LHCN-M2 (cell line): ENCODE measurements at places on chromosomes 11 and 22.
A peak's percentile ranks its signal among the peaks of the same experiment; 100 is the strongest.

- peak; percentile 47 for DNase-seq
These were observed 56.1 kb upstream of the POU2AF2 start for GRCh38 chr11:111189466-111189865.

DNA sequence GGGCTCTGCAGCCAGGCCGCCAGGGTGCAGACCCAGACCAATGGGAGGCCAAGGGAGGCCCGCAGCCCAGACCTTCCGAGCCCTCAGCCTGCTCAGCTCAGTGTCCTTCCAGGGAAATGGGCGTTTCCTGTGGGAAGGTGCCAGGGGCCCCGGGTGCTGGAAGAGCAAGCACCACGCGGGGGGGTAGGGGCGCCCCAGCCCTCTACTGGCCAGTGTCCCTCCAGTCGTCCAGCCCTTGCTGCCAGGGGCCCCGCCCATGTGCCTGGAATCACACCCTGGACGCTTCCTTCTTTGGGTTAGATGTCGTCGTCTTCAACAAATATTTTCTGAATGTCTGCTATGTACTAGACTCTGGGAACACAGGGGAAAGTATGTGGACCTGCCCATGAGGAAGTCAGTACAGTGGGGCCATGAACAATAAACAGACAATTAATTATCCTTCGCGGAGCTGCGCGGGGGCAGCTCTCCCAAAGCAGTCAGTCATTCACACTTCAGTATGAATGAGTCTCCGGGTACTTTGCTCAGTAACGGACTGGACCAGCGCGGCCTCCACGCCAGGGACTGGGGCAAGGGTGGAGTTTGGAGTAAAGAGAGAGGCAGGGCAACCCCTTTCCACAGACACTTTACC lies 60.2 kb downstream of the CDKN1C start:
- DNase-seq: peak; percentile 29

- DNase-seq: no peak
These were observed 98.3 kb downstream of the ARHGAP42 start for GRCh38 chr11:100785148-100785983.

DNA sequence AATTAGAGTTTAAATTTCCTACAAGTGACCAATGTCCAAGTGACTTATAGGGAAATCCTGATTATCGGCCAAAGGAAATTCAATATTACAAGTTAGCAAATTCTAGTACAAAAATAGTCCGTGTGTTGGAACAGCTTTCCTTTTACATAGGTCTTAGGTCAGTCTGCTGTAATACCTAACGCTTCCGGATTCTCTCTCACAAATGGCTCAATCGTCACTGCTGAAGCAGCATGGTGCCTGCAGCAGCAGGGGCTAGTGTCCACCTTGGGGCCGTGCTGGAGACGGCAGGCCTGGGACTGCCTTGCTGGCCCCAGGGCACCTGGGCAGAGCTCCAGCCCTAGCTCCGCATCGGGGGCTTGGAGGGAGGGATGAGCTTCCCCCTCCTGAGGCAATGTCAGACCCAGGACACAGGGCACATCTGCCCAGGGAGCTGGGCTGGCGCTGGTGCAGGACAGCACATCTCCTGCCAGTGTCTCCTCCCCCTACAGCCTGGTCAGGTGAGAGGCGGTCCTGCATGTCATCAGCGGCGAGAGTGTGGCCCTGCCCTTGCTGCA lies 39.4 kb upstream of the CLTCL1 start:
- DNase-seq: no peak

DNA sequence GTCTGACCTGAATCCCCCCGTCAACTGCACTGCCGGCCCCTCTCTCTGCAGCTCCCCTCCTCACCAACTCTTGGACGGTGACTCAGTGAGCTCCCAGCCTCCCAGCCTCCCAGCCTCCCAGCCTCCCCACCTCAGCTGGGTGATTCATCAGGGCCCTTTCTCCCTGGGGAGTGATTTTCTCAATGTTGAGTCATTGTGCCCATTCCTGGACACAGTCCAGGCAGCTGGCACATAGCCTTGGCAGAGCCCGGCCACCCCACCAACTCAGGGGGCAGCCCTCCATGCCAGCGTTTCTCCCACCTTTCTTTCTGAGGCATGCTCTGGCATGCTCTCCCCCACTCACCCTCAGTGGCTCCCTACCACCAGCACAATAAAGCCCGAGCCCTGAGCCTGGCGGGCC lies 30.7 kb downstream of the PDE2A start:
- peak; percentile 58 for DNase-seq

DNA sequence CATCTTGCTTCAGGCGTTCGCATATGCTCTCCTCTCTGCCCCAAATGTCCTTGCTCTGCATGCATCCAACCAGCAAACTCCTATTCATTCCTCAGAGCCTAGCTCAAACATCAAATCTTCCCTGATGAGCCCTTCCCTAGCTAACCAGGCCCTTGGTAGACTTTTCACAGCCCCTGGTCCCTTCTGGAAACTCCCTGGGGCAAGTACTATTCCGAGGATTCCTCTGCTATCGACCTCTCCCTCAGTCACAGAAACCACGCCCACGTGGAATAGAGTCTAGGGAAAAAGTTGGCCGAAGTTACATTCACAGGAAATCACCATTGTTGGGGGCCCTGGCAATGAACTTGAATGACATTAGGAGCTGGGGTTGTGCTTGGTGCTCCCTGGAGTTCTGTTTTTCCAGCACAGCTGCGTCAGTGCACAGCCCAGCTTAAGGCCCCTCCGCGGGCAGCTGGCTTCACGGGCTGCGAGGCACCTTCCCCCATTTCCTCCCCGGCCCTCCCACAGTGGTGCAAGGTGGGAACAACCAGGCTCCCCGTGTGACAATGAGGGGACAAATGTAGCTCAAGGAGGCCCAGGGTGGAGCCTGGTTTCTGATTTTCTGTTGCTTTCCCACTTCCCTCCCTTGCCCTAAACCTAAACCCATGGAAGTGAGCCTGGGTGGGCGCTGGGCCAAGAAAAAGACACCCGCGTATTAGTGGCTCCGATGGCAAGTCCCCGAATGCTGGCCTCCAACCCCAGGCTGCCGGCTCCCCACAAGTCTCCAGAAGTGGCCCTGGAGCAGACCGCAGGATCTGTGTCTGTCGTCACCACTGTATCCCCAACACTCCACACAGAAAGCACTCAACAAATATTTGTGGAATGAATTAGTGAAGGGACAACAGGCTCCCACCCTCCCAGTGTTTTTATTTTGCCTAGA lies 4.3 kb upstream of the ATP5MGL start:
- peak; percentile 77 for DNase-seq

GRCh38 chr11:9004183-9004926 lies 554 bp upstream of the NRIP3 start:
- no peak for DNase-seq

DNA sequence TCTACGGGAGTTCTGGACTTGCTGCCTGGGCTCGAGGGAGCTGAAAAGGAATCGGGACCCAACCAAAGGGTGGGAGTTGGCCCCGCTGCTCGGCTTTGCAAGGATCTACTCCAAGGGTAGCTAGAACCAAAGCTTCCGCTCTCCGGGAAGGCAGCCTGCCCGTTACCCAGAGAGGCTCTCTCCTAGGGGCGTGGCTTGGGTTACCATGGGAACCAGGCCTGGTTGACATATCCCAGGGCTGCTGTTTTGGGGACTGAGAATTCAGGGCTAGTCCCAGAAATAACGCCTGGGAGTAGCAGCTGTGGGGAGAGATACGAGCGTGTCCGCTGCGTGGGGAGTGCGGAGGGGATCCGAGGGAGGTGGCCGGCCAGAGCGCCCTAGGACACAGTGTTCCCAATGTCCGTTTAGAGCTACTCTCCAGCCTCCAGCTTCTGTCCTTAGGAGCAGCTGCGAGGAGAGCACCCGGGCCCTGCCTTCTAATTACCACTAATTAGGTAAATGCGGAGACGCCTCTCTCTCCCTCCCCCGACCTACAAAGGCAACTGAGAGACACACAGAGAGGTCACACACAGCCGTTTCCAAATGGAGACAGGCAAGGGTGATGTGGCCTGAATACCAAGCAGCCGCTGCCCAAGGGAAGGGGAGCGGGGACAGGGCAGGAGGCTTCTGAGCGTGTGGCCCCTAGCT lies 141.6 kb upstream of the CADM1 start:
- no peak for DNase-seq

DNA sequence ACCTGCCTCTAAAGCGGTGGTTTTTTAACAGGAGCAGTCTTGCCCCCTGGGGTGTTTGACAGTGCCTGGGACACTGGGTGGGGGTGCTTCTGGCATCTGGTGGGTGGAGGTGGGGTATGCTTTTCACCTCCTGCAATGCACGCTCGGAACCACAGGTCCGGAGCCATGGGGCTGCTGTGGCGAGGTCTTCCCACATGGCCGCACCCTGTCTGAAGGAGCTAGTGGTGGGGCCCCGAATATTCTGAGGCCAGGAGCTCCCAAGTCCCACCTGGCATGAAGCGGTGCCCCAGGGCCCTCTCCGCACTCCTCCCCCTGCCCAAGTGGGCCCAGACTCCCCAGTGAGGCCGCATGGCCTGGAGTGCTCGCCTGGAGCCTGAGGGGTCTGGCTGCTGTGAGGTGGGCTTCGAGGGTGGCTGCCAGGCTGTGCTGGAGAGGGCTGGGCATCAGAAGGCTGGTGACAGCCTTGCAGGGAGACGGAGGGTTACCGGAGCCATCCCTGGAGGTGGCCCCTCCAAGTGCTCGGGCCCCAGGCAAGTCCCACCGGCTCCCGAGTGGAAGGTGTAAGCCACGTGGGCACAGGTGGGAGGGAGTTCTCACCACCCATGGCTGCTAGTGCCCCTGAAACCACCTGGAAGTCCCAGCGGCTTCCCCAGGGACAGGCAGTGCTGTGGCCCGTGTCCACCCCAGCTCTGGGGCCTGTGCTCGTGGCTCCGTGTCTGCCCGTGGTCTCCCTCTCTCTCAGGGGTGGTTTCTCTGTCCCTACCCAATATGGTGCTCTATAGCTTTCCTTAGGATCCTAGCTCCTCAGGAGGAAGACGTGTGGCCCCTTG lies 15.1 kb downstream of the TBX1 start:
- no peak for DNase-seq

DNA sequence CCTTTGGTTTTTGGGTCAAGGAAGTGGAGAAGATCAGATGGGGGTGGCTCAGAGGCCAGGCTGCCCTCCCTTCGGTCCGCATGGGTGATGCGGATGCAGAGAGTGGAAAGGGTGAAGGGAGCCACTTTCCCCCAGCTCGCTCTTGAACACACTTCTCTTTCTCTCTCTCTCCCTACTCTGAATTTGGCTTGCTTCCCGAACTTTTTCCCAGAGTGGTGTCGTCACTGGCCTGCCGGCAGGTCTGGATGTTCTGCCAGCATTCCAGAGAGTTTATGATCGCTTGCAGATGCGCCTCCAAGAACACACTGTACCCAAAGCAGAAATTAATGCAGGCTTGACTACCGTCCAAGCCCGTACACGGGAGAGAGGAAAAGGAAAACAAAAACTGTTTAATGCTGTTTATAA lies 103.2 kb downstream of the ZBTB16 start:
- peak; percentile 99 for DNase-seq

DNA sequence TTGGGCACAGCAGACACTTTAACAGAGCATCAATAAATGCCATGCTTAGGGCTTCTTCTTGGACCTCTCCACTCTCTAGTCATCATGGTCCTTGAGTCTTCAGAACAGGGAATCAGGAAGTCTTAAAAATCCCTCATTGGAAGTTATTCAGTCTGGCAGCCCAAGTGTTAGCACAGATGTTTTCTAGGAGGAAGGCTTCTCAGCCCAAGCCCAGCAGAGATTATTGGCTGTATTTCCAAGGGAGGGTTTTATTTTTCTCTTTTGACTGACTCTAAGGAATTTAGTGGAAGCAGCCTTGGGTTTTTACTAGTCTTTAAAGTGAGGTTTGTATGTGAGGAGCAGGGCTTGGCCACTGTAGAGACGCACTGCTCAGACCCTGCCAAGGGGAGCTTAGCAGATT lies 41.9 kb downstream of the CEP164 start:
- DNase-seq: no peak

GRCh38 chr11:111607751-111608150 lies 5.5 kb downstream of the SIK2 start:
- no peak for DNase-seq

- DNase-seq: peak; percentile 83
These were observed 6.0 kb downstream of the RNF169 start for GRCh38 chr11:74754507-74755252.

DNA sequence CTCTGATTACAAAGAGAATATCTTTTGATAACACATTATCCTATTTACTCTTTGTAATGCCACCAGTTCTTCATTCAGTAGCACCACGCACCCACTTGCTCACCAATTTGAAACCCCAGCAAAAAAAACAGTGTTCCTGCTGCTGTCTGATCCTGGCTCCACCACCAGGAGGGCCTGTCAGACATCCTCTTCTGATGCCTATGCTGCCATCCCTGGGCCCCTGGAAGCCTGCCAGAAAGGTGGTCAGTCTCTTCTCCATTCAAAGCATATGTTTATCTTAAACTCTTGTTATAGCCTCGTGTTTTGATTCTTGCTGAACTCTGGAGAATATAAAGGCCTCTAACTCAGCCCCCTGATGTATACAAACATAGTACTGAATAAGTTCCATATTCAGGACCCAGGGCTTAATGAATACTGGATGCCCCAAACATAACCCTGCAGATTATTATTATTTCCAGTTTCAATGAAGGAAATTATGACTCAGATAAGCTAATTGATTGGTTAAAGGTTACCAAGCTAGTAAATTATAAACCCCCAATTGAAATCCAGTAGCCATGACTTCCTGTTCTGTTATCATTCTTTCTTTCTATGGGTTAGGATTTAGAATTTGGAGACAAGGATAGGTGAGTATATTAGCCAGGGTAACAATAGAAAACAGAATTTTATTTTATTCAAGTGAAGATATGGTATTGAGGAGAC lies 116.7 kb downstream of the NTM start:
- DNase-seq: no peak

DNA sequence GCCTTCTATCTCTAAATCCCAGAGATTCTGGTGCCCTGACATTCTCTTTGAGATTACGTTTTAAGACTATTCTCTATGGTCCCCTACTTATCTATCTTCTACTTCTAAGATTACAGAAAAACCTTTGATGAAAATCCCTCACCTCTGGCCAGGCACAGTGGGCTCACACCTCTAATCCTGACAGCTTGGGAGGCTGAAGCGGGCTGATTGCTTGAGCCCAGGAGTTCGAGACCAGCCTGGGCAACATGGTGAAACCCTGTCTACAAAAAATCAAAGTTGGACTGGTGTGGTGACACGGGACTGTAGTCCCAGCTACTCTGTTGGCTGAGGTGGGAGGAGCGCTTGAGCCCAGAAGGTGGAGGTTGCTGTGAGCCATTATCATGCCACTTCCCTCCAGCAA lies 14.4 kb downstream of the NUP98 start:
- DNase-seq: no peak

GRCh38 chr22:12697441-12697840 lies 2830.6 kb upstream of the OR11H1 start:
- DNase-seq: no peak

GRCh38 chr11:119709638-119710346 lies 19.2 kb downstream of the NECTIN1 start:
- peak; percentile 89 for DNase-seq

GRCh38 chr11:117986981-117987574 lies 884 bp downstream of the IL10RA start:
- DNase-seq: peak; percentile 2

- peak; percentile 35 for DNase-seq
These were observed 33.8 kb downstream of the OR2AG2 start for GRCh38 chr11:6737872-6738466.

DNA sequence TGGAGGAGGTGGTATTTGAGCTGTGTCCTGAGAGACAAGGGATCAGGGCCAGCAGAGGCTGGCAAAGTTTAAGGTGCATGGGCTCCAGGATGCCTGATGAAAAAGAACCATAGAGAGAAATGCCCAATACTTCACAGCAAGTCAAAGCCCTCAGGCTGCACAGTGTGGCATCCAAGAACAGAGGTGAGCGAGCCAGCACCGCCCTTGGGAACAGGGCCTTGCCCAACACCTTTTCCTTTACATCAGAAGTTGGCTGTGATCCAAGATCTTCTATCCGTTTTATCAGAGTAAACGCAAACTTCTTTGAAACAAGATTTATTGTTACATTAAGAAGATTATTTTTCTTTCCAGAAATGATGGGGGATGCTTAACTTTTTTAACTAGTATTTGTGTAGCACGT lies 1.4 kb downstream of the B3GNT6 start:
- DNase-seq: no peak
